ENCODE measurements at places on chromosomes 1 and 21.
A peak's percentile ranks its signal among the peaks of the same experiment; 100 is the strongest.

DNA sequence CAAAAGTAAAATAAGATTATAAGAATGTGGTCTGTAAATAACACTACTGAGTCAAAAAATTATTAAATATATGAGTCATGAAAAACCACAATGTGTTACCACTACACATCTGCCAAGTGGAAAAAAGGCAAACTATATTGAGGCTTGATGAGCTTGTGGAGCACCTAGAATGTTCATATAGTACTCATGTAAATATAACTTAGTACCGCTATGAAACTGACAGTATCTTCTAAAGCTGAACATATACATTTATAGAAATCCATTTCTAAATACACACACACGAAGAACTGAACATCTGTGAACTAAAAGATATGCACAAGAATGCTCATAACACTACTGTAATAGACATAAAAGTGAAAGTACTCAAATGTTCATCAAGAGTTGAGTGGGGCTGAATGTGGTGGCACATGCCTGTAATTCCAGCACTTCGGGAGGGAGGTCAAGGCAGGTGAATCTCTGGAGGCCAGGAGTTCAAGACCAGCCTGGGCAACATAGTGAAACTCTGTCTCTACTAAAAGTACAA lies 18.5 kb upstream of the GBP3 start:
- no peak for DNase-seq

GRCh38 chr1:47188791-47189785 lies 748 bp downstream of the PDZK1IP1 start:
- no peak for DNase-seq

DNA sequence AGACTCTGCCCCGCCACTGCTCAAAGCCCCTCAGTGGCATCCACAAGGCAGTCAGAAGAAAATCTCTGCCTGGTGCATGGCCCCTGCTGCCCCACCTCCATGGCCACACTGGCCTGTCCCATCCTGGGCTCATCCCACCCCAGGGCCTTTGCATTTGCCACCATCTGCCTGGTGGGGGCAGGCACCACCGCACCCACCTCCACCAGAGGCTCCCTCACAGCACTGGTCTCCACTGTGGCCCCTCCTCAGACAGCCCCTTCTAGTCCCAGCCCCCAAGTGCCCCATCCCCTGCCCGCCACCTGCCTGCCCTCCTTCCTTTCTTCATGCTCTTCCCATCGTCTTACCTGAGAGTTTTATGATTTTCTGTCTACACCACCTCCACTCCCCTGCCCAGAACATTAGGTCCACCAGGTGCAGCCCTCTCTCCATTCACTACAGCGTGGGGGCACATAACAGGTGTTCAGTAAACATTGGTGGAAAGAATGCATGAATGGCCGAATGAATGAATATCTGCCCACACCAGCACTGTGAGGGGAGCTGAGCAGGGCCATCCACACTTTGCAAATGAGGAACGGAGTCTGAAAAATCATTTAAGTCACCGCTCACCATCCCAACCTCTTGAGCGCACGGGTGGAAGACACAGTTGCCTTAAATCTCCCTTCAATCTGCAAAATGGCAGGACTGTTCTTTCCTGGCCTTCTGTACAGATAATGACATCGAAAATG lies 2.1 kb downstream of the PRDM15 start:
- DNase-seq, result no peak

- DNase-seq, result no peak
Observed at GRCh38 chr21:27149034-27149433, 182.1 kb upstream of the ADAMTS5 start.

GRCh38 chr1:222099746-222100145 lies 357.9 kb upstream of the DUSP10 start:
- no peak for DNase-seq

DNA sequence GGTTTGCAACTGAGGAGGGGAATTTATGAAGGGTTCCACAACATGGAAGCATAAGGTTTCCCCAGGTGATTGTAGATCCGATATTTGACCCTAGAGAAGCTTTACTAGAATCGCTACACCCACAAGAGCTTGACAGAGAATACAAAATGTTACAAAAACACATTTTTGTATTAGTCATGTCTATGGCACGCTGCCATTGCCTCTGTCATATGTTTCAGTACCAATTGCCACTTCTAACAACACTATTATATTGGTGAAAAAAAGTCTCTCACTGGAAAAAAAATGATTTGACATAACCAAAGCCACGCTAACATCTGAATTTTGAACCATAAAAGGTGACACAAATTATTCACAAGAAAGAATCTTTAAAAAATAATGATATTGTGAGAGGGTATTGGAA lies 214.5 kb downstream of the KCNT2 start:
- no peak for DNase-seq

DNA sequence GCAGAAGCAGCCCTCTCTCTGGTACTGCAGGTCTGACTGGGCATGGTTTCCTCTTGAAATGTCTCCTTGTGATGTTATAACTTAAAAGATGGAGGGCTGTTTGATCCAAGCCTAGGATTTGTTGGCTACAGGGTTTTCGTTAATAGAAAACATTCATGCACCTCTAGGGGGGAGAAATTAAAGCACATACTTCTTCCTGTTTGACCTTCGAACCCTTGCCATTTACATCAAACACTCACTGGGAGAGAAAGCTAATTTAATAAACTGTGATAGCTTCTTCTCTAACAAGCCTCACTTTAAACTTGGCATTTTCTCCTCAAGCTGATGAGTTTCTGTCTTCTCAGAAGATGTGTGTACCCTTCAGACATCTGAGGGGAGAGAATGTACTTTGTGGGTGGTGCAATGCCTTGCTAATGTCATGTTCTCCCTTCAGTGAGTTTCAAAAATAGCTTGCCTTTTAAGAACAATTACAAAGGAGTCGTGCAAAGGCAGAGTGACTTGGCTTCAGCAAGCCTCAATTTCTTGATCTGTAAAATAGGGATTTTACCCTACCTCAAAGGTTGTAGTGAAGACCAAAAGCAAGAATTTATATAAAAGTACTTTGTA lies 20.4 kb downstream of the CACHD1 start:
- no peak for DNase-seq

DNA sequence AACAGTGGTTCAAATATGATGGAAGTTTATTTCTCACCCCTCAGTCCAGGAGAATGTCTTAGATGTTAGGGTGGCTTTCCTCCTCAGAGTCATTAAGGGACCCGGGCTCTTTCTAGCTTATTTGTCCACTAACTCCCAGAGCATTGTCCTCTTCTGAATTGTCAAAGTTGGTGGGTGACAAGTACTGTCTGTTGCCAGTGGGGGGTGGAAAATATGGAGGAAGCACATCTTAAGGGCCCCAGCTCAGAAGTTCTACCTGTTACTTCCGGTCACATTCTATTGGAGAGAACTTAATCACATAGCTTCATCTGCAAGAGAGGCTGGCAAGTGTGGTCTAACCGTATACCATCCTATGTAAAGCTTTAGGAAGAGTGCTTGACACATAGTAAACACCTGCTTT lies 7.1 kb downstream of the CLIC4 start:
- no peak for DNase-seq

DNA sequence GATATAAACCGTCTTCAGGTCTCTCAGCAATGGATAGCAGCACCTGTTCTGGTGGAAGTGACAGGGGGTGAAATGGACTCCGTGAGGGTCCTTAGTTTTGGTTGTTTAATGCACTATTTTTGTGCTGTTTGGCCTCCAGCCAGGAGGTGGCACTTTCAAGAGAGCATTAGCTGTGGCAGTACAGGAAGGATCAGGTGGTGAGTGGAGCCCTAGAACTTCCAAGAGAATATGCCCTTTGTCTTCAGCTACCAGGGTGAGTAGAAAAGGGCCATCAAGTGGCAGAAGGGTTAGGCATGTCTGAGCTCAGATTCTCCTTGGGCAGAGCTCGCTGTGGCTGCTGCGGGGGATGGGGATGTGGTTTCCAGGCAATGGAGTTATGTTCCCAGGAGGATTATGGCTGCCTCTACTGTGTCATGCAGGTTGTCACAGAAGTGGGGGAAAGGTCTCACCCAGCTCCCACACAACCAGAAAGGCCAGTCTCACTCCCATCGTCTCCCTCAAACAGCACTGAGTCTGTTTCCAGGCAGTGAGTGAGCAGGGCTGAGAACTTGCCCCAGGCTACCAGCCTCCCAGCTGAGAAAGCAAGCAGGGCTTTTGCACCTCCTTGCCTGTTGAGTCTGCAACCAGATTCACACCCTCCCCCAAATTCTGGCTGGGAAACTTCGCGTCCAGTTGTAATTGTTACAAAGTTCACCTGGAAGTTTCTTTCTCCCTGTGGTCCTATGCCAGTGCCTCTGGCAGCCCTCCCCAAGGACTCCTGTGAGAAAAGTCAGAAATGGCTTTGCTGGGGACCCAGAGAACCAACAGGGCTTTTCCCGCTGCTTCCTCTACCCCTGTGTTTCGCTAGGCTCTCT lies 39.1 kb upstream of the TTLL7 start:
- no peak for DNase-seq

- DNase-seq, result no peak
Observed at GRCh38 chr1:9062846-9063245, 6.6 kb downstream of the SLC2A5 start.

DNA sequence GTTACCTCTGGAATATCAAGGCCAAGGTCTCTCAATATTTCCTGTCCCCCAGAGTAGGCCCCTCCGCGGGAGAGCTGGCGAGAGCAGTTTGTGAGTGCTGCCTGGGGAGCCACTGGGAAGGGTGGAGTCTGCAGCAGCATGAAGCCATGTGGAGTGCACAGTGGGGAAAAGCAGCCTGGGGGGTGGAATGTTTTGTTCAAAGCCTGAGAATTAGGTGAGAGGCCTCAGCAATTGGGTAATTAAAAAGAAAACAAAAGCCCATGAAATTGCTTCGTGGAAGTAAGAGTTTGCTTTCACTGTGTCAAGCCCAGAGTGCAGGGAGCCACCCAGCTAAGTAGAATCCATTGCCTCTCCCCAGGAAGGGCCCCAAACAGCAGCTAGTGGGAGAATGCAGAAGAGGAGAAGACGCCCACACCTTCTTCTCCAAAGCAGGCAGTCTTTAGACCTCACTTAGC lies 30.2 kb upstream of the DISC1 start:
- DNase-seq, result no peak

GRCh38 chr1:180269645-180270529 lies 39.8 kb downstream of the LHX4 start:
- no peak for DNase-seq

GRCh38 chr1:155320661-155321617 lies at the start of gene RUSC1:
Gene RUSC1, plus strand, starts transcription at chr1:155320894. Its CDS starts 880 bp downstream, at chr1:155321774.
- DNase-seq, result peak; percentile 70

DNA sequence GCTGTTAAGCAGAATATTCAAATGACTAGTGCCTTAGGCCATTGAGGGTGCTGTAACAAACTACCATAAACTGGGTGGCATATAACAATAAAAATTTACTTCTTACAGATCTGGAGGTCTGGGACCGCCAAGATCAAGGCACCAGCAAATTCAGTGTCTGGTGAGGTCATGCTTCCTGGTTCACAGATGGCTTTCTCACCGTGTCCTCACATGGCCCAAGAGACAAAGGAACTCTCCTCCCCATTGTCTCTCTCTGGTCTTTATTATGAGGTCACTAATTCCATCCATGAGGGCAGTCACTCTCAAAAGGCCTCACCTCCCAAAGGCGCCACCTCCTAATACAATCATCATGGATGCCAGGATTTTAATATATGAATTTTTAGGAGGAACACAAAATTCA lies 127.3 kb downstream of the GABPA start:
- no peak for DNase-seq

DNA sequence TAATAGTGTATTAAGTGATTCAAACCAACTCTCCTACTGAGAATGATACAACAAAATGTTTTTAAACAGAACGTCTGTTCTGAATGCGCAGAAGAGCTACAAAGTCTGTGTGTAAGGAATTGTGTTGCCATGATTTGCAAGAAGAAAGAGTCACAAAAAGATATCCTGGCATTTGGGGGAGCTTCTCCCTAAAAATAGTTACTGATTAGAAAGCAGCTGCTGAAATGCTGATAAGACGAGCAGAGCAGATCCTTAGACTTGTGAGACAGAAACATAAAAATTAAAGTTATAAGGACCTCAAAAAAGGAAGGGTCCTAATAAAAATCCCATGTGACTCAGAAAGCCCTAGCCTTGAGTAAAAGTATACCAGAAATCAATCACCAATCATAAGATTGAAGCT lies 54.9 kb upstream of the CRB1 start:
- no peak for DNase-seq

DNA sequence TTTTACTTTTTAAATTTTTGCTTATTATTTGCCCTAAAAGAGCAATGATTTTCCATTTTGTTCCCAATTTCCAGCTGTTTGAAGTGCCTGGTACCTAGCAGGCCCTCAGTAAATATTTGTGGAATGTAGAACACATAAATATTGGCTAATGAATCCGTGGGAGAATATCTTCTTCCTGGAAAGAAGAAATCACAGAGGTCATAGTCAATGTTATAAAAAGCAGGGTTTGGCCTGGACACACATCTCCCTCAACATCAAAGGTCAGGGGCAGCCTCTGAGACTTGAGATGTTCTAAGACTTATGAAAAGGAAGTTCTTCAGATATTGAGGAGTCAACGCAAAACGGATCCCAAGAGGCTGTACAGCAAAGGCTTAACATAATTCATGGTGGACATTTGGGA lies 358.1 kb downstream of the HHAT start:
- DNase-seq, result no peak

Data from activated T-cell treated with anti-CD3 and anti-CD28 coated beads, Interleukin-2, amount 50 U/mL, for 4 hours (primary cell).